ENCODE measurements at places on chromosomes 3 and 15. TPM values are rescaled to one million over a fixed set of nuclear protein-coding genes. Genes with fewer than 3 reads are reported as not detected.
A peak's percentile ranks its signal among the peaks of the same experiment; 100 is the strongest.

The AGTR1 gene
- total RNA-seq = 8.1 TPM

The BCL2A1 gene
- total RNA-seq = 2.3 TPM

The HRH1 gene
- 19.0 TPM for total RNA-seq

The GOLGA6L7 gene
- not detected for total RNA-seq

The VGLL4 gene
- total RNA-seq = 77.1 TPM

The EPHA6 gene
- total RNA-seq = 15.9 TPM

The TPRG1 gene
- 6.2 TPM for total RNA-seq

The SKOR1 gene
- total RNA-seq = 0.21 TPM

The GOLGA8R gene
- total RNA-seq = 5.3 TPM

The MTFMT gene
- 22.4 TPM for total RNA-seq

DNA sequence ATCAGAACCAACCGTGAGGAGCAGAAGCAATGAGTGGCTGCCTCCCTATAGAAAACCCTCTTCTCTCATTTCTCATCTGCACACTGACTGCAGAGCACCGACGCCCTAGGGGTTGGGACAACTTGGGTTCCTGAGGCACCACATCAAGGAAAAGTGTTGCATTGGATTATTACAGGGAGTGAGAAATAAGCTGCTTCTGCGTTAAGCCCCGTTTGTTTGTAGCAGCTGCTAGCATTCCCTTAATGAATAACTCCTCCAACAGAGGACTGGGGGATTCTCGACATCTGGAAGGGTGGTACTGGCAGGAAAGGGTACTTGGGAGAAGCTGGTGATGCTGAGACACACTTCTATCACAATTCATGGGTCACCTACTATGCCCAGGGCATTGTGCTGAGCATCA lies 25.3 kb upstream of the AGBL1 start:
- DNase-seq = no peak

DNA sequence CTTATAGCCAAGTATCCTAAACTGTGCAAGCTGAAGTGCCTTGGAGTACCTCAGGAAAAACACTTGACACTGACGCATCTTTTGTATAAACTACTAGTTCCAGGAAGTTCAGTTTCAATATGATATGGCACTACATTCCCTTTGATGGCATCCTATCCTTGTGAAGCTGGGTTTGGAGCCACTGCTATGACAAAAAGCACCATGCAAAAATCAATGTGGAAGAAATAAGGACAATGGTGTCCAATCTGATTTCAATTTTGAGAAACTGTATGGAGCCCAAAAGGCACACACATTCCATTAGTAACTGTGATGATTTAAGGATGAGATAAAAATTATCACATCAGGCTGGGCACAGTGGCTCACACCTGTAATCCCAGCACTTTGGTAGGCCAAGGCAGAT lies 5.6 kb downstream of the RPS27L start:
- DNase-seq = no peak

- DNase-seq = no peak
Observed at GRCh38 chr3:1404270-1404962, 311.6 kb downstream of the CNTN6 start.

- DNase-seq = no peak
Observed at GRCh38 chr3:56833022-56833421, 31.3 kb upstream of the ARHGEF3 start.

DNA sequence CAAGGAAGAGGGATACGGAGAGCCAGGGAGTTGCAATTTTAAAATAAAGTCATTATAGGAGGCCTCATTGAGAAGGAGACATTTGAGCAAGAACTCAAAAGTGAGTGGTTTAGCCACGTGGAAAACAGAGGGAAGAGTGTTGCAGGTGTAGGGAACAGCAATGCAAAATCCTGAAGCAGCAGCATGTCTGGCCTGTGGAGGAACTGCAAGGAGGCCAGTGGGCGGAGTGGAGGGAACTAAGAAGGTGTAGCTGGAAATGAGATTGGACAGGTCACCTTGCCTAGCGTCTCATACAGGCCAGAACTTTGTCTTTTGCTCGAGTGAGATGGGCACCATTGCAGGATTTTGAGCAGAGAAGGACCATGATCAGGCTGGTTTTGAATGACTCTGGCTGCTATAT lies 34.9 kb downstream of the SAXO2 start:
- no peak for DNase-seq

DNA sequence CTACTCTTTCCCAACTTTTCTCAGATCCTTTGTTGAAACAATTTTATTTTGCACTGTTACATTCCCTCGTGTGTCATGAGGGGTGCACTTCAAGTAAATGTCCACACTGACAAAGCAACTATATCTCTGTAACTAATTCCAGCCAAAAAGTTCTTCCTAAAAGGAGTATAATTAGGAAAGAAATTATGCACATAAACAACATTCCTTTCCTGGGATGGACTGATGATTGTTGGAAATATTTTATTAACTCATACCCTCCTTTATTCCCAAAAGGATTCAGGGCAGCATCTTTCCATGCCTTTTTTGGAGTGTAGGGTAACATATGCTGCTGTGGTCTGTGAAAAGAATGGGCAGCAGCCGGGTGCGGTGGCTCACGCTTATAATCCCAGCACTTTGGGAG lies 426.1 kb upstream of the THBS1 start:
- no peak for DNase-seq

DNA sequence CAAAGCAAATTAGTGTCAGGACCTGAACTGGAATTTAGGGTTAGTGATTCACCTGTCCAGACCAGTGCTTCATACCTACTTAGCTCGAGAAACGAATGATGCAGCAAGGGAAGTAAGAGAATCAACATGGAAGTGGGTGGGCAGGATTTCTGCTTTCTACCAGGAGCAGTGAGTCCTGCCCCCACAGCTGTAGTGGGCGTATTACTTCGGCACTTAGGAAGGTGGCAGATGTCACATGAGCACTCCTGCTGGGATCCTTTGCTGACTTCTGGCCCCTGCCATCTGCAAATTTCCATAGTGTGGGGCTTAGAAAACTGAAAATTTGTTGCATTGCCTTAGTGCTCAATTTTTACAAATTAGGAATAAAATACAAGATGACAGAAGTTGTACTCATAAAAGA lies 31.2 kb downstream of the RYR3 start:
- no peak for DNase-seq

DNA sequence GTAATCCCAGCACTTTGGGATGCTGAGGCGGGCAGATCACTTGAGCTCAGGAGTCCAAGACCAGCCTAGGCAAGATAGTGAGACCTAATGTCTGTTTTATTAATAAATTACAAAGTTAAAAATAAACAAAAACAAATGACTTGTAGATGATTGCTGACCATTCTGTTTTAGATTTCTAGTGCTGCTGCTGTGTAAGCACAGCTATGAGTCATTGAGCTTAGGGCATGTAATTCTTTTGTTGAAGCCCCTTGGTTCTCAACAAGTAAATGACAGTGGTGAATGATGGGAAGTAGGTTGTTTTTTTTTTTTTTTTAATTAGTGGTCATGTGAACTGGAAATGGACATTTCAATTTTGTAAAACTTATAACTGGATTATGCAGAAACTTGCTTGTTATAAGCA lies 63.3 kb downstream of the LEO1 start:
- no peak for DNase-seq

- DNase-seq = no peak
Observed at GRCh38 chr3:14175383-14176037, 2.9 kb downstream of the XPC start.

- peak; percentile 45 for DNase-seq
Observed at GRCh38 chr3:102141096-102141927, 292.0 kb downstream of the NFKBIZ start.

- no peak for DNase-seq
Observed at GRCh38 chr3:170222647-170223541, 670 bp downstream of the PRKCI start.

- no peak for DNase-seq
Observed at GRCh38 chr3:12170207-12170606, 11.5 kb upstream of the TIMP4 start.

DNA sequence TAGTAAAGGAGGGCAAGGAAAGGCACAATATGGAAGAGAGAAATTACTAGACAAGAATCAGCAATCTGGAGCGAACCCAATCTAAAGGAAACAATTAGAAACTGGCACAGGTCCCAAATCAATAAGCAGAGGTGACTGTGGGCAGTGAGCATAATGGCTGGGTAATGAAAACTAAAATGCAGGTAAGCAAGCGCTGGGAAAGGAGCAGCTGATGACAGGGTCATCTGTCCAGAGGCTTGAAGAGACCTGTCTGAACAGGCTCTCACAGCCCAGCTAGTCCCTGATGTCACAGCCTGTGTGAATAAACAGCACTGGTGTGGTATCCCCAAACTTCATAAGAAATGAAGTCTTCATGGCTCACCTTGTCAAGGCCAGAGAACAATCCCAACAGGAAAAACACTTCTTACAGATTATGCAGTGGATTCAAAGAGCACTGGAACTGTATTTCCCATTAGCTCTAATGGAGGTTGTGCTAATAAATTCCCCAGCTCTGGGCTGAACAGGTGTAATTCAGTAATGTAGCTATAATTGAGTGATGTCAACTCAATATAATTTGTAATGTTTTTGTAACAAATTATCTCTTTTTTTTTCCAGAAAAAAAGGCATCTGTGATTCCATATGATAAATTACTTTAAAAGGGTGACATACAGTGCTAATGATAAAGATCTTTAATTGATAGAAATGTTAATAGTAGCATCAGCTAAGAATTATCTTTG lies 197.3 kb downstream of the FHIT start:
- DNase-seq = no peak

- no peak for DNase-seq
Observed at GRCh38 chr3:124671106-124671505, 59.1 kb upstream of the UMPS start.

GRCh38 chr3:171778493-171778892 lies 31.8 kb downstream of the PLD1 start:
- no peak for DNase-seq

DNA sequence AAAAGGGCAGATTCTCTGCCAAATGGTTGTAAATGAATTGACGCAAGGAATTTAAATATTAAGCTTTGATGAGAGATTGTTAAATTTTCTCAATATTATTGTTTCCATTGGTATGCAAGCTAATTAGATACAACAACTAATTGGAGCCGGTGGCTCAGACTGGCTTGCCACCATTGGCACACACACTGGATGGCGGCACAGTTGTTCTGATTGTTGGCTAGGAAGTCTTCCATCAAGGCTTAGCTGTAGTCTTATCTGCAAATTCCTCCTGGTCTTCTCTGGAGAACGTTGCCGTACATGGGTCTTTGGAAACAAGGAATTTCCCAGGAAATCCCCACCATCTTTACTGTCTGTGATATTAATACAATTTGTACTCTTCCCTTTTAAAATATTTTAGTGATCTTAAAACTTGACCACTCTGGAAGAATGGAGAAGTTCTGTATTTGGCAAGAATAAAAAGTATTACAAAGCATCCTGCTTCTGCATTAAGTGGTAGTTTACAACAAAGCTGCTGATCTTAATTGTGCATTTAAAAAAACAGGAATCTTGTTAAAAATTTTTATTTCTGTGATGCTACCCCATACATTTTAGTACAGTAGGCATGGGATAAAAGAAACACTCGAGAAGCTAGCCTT lies 126.5 kb downstream of the UBE2E2 start:
- no peak for DNase-seq

- DNase-seq = no peak
Observed at GRCh38 chr15:99336794-99337193, 85.5 kb downstream of the LRRC28 start.

GRCh38 chr3:12590096-12590495 lies 33.2 kb downstream of the MKRN2 start:
- DNase-seq = no peak

DNA sequence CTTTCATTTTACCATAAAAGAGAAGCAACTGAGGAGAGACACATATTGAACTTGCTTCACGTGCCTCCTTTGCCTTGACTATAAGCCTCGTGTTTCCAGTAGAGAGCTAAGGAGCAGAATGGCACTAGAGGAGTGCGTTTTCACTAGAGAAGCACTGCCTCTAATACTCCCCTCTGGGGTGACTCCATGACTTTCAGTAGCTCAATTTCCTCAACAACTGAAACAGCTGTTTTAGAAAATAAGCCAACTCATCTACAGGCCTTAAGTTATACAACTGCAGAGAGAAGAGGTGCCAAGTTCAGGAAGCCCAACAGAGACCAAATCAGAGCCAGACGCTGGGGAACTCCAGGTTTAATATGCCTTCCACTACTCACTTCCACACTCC lies 1.9 kb downstream of the UBP1 start:
- DNase-seq = no peak

DNA sequence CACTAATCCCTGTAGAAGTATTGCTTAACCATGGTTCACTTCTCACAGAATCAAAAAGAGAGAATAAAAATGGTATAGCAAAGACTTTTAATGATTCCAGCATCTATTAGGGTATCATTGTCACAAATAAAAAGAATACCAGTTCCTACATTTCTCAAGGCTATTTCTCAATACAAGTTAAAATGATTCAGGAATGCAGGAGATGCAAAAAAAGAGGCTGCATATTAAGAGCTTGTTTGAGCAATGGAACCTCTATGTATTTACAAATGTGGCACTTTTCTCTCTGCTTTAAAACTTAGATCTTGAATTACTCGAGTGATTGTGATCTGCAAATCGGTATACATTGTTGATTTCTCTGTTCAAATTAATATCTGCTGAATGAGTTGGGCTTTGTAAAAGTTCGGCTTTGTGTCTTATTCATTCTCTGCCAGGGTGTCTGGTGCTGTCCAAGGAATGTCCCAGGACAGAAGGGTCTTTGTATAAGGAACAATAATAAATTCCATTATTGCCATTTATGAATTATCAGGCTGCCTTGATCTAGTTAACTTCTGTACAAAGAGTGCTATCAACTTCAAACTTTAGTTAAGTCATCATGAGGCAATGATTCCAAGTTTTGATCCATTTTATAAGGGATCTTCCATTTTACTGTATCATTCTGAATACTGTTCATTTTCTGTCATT lies 364.2 kb downstream of the RBMS3 start:
- DNase-seq = no peak

GRCh38 chr3:44561076-44561475 lies 6.1 kb downstream of the ZKSCAN7 start:
- DNase-seq = no peak

DNA sequence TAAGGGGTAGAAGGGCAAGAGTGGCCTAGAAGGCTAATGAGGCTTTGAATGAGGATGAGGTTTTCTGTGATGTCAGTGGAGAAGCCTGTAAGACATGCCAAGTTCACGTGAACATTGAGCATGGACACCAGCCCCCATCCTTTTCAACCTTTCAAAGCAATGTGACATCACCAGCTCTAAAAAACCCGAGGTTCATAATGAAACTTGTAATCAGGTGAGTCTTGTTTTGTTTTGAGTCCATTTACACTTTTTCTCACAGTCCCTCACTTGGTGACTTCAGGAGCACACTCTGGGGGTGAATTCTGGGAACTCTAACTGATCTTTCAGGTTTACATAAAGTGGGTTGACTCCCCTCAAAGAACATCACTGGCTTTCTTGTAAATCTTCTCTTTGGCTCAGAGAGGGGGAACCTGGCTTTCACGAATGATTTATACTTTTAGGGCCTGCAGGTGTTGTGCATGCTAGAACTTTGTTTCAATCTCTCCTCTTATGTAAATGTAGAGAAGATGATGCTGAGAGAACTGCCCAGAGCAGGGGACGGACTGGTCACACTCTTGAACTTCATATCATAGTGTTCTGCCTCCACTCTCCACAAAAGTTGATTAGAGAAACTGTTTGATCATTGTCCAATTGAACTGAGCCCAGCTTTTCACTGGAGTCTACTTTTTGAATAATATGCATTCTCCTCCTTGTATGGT lies 224.7 kb upstream of the SATB1 start:
- DNase-seq = no peak

GRCh38 chr15:73688455-73688854 lies 4.3 kb downstream of the CD276 start:
- no peak for DNase-seq

Data from urinary bladder (tissue), 4 donors.